NK-92 treated with Interleukin-12 subunit alpha and Interleukin-12 subunit beta, amount 100 ng/mL, for 24 hours (cell line): ENCODE measurements at places on chromosomes 3 and 15.

DNA sequence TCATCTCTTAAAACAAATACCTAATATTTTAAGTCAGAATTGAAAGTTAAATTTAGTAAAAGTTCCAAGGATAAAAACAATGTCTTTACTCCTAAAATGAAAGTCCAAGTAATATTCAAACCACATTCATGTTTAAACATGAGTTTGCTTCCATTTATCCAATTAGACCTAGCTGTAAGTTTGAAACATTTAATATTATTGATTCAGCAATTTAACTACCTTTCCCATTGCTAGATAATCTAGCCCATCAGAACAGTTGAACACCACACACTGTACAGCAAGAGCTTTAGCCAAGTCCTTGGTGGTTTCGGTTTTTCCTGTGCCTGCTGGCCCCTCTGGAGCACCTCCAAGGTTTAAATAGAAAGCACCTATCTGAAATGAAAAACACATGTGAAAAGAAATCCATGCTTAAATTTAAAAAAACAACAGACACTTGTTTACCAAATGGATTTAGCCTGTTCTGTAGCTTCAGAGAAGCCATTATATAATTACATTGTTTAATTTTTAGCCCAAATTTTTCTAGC lies 97.8 kb downstream of the DNAH12 start:
- no peak for DNase-seq

DNA sequence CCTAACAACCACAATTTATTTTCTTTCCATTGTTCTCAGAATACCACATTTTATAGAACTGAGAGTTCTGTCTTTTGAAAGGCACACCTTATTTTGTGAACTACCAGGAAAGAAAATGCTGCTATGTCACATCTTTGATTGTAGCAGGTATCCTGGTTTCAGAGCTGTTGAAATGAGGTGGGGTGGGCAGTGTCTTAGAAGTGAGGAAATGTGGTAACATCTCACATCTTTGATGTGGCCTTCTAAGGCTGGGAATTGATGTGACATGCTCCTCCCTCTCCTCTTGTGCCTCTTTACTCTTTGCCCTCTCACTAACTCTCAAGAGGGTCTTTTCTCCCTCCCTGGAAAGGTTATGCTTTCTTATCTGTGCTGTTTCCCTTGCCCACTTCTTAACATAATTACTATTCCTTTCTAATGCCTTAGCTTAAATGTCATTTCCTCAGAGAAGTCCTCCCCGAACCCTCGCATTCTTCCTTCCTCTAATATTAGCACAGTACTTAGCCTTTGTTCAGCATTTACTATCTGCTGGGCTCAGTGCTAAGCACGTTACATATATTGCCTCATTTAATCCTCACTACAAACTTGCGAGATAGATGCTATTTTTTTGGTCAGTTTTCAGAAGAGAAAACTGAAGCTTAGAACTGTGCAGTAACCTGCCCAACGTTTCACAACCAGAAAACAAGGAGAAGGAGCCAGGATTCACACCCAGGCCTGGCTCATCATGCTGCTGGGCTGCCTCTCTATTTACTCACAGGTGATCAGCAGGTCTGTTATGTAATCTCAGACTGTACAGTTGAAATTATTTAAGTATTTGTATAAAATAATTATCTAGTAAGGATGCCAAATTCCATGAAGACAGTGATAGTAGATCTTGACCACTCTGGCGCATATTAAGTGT lies 24.0 kb upstream of the SPTSSB start:
- no peak for DNase-seq

- no peak for DNase-seq
Observed at GRCh38 chr3:29186131-29186599, 94.7 kb upstream of the RBMS3 start.

GRCh38 chr3:98823791-98824190 lies 60.7 kb downstream of the ST3GAL6 start:
- no peak for DNase-seq

DNA sequence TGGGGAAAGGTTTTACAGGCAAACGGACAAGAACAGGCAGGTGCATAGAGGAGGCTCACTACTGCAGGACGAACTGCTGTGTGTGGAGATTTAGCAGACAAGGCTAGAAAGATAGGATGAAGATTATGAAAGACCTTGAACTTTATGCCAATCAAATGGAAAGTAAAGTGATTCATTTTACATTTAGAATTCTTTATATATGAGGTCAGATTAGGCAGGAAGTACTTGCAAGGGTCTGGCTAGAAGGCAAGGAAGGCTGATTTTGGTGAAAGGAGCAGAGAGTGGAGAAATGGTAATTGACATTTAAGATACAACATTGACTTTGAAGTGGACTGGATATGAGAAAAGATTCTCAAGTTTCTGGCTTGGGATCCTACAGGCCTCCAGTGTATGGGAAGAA lies 33.6 kb downstream of the PLSCR4 start:
- DNase-seq: no peak

DNA sequence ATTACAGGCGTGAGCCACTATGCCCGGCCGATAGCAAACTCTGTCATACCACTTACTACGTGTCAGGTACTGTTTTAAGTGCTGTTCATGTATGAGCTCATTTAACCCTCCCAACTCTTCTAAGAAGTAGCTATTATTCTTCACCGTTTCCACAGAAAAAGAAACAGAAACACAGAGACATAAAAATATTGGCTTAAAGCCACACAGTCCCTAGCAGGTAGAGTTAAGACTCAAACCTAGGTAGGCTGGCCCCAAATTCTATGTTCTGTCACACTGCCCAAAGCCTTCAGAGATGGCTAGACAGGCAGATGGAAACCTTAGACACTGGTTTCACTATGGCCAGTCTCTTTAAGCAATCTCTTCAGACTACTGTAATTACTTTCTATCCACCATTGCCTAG lies 149.8 kb upstream of the KCNMB2 start:
- no peak for DNase-seq

- DNase-seq: no peak
Observed at GRCh38 chr15:51499379-51499976, 123.1 kb downstream of the DMXL2 start.

DNA sequence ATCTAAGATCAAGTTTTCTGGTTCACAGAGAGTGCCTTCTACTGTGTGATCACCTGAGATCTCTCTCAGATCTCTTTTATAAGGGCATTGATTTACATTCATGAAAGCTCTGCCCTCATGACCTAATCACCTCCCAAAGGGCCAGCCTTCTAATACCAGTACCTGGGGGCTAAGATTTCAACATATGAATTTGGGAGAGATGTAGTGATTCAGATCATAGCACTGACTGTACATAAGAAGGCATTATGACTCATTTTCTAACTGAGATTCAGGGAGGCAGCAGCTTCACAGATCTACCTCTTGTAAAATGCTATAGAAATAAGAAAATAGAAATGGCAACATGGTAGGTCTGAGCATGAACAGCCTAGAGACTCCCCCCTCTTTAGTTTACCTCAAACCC lies 39.6 kb downstream of the VGLL3 start:
- DNase-seq: no peak

- no peak for DNase-seq
Observed at GRCh38 chr3:60967141-60967540, 284.1 kb downstream of the FHIT start.

DNA sequence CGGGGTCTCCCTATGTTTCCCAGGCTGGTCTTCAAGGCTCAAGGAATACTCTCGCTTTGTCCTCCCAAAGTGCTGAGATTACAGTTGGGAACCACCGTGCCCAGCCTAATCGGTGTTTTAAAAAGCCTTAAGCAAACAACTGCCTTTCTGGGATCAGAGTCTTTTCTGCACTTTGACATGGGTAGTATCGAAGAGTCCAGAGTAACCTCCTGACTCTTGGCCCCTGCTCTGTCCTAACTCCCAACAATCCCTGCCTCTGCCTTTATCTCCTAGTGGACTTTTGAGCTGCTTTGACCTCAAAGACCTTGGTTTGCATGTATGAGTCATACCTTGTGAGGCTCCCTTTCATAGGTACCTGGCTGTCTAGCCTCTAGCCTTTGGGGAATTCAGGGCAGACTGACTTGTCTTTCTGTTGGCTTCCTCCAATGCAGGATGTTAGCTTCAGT lies 21.0 kb upstream of the HACD2 start:
- no peak for DNase-seq

GRCh38 chr3:108441071-108441507 lies 69.3 kb downstream of the MYH15 start:
- no peak for DNase-seq
